ENCODE measurements at places on chromosomes 1 and 21.

DNA sequence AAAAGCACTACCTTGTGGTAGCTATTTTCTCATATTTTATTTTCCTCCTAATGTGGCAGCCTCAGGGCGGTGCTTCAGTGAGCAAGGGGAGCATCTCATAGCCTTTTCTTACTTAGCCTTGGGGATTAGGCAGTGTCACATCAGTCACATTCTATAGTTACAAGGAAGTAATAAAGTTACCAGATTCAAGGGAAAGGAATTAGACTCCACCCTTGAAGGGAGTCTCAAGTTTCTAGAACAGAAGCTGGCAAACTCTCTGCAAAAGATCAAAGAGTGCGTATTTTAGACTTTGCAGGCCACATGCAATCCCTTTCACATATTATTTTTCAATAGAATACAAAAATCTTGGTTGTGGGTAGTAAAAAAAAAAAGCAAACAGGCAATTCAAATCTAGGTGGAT, 350.4 kb downstream of the AMY1C start:
- DNase-seq = no peak

DNA sequence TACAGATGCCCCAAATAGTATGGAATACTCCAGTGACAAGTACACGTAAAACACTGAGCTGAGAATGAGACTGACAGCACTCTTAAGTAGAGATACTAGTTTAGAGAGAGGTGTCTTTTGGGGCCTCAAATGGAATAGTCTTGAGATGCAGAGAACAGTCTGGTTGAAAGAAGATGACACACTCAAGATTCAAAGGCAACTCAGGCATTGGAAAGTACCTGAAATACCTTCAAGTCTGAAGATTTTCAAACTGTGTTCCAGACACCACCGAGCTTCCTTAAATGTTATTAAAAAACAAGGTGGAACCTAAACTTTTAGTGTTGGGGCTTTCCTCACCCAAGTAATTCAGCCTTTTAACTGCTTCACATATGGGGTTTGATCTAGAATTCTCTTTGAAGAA, 437.7 kb downstream of the OMA1 start:
- no peak for DNase-seq

DNA sequence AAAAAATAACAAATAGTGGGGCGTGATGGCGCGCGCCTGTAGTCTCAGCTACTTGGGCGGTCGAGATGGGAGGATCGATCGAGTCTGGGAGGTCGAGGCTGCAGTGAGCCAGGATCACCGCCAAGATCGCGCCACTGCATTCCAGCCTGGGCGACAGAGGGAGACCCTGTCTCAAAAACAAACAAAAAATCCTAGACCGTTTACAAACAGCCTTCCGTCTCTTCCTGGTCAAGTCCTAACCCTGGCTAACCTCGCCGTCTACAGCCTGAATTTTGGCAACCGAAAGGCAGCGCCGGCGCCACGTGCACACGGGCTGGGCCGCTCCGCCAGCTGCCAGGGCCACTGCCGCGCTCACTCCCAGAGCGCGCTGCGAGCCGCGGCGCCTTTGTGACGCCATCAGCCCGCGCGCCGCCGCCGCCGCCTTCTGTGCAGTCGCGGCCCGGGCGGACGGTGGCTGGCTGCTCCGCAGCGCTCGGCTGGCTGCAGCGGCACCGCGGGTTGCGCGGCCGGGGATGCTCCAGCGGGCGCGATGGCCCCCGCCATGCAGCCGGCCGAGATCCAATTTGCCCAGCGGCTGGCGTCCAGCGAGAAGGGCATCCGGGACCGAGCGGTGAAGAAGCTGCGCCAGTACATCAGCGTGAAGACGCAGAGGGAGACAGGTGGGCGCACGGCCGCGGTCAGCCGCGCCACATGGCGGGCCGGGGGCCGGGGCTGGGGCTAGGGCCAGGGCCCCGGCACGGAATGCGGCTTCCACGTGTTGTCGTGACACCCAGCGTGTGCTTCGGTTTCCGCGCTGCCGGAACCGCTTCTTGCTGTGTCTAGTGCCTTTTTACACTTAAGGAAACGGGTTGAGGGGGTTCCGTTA, at the start of the genes HSF2BP and RRP1B:
Gene HSF2BP, minus strand, starts transcription at position 353 of the 865 bp plus-strand sequence. CDS start 1,392 bp downstream, outside the sequence.
Gene RRP1B, plus strand, starts transcription at position 425 of the 865 bp plus-strand sequence. Its CDS starts 105 bp downstream, at position 530.
- peak; percentile 85 for DNase-seq

- no peak for DNase-seq
These were observed 468.1 kb upstream of the CXADR start for GRCh38 chr21:17044696-17045095.

DNA sequence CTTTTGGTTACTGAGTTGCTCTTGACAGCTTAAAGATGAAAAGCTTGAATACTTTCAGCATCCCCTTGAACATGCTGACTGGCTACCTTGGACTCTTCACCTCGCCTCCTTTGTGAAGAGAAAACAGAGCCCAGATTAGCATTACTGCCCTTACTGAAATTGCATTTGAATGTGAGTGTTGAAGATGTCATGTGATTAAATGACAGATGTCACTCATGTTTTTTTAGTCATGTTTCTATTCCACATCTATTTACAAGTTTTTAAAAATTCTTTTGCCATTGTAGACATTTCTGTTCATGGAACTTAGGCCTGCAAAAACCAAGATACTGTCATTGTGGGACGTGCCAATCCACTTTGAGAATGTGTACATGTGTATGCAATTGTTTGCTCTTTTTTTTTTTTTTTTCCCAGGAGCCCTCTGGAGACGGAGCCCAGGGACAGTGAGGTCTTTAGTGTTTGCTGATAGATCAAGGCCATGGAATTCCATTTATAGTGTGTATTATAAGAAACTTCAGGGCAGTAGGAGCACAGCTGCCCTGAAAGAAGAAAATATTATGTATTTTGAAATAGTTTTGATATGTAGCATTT, 25.7 kb upstream of the IVNS1ABP start:
- DNase-seq = no peak

DNA sequence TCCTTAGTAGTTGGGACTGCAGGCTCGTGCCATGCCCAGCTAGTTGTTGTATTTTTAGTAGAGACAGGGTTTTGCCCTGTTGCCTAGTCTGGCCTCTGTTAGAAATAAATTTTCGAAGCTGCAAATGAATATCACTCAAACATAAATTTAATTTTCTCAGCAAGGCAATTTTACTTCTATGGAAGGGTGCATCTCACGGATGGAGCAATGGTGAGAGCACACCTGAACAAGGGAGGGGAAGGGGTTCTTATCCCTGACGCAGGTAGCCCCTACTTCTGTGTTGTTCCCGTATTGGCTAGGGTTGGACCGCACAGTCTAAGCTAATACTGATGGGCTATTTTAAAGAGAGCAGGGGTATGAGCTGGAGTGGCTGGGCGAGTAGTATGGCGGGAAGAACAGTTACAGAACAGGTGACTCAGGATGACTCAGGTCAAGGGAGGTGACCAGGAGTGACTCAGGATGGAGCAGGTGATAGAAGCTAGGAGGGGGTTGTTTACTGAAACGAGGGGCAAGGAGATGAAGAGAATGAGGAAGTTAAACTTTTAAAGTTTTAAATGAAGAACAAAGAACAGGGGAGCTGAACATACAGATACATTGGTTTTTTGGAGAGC, 7.5 kb downstream of the MDM4 start:
- DNase-seq = no peak
